ENCODE measurements at places on chromosomes 5 and 9. TPM values are rescaled to one million over a fixed set of nuclear protein-coding genes. Genes with fewer than 3 reads are reported as not detected.

SPINK6 gene
- not detected for total RNA-seq

DNA sequence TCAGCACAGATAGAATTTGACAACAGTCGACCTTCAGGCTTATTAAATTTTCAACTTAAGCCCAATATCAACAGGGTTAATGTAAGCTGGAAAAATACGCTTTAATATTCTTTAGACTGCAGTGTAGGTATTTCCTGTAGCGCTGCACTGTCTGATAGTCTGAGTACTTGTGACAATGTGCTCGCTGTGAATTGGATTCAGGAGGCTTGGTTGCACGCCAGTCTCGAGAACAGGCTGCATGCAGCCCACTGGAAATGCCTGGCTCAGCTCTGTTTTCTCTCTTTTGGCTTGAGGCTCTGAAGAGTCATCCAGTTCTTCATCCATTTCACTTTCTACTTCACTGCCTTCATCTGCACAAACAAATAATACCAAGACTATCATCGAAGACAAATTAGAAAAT, 300.9 kb downstream of the RFX3 start:
- H3K4me3 ChIP-seq = no peak overlapping the region
- H3K36me3 ChIP-seq = no peaks in the 10 kb centered on the region
- no peak overlapping the region for H3K27ac ChIP-seq
- no peaks in the 10 kb centered on the region for H3K27me3 ChIP-seq
- H3K4me1 ChIP-seq = no peaks in the 10 kb centered on the region

DNA sequence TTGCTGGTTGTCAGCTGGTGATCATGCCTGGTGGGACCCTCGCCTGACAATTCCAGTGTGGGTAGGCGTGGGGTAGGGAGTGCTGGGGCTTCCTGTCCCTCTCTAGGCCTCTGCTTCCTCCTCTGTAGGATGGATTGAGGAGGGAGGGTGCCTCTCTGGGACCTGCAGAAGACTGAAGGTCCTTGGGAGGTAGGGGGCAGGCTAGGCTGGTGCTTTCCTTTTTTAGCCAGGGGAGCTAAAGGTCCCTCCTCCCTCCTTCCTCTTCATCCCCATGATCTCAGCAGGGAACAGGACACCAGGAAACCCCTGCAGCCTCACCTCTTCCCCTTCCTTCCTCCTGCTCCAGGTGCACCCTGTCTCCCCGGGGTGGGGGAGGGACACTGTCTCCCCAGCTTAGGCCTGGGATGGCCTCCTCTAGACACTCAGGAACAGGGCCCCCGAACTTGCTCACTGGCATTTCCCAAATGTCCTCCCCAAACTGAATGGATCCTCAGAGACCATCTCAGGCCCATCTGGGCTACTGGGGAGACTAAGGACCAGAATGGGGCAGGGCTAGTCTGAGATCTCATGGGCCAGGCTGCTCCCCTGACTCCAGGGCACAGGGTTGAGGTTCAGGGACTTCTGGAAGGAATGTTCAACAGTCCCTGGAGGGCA, 8.4 kb downstream of the SH2D3C start:
- H3K36me3 ChIP-seq = no peaks in the 10 kb centered on the region
- peaks cover 7% of the 10 kb centered on the region for H3K4me1 ChIP-seq
- no peaks in the 10 kb centered on the region for H3K27me3 ChIP-seq
- H3K27ac ChIP-seq = no peak overlapping the region
- no peak for DNase-seq

DNA sequence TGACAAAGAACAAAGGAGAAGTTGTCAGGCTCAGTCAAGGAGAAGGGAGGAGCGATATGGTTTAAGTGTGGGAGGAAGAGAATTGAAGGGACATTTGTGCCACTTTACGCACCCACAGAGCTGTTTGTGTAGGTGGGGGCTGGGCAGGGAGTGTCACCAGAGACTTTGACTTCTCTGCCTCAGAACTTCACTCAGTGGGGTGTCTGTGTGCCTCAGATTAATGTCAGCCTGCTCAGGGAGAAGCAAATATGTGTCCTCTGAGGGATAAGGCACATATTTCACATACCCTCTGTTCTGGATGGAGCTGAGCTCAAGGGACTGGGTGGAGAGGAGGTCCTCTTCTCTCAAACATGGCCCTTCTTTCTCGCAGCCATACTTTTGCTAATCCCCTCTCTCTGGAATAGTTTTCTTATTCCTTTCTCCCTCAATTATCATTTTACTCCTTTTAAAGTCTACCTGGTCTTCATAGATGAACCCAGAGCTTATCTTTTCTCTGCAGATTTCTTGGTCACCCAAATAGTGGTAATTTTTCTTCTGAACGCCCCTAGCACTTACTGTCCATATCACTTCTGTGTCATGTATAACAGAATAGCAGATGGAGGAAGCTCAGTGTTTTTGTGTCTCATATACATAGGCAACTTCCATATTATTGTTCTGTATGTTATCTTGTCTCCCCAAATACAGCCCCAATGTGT, 77.0 kb downstream of the IQGAP2 start:
- H3K27ac ChIP-seq = no peak overlapping the region
- no peaks in the 10 kb centered on the region for H3K27me3 ChIP-seq
- no peak for DNase-seq
- H3K4me1 ChIP-seq = no peaks in the 10 kb centered on the region
- no peaks in the 10 kb centered on the region for H3K36me3 ChIP-seq

DNA sequence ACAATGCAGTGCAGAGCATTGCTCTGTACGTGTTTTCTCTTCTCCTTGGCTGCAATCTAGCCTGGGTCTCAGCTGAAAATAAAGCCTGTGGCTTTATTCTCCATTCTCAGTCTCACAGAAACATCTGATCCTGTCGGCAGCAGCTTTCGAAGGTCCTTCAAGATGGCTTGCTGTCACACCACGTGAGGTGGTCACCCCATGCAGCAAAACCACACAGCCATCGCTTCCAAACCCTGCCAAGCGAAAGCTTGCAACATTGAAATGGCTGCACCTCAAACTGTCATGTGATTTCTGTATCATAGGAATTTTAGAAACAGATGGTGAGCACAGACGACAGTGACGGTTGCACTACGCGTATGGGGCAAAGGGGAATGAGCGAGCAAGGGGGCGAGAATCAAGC, 98.5 kb upstream of the SMARCA2 start:
- DNase-seq = no peak
- no peaks in the 10 kb centered on the region for H3K36me3 ChIP-seq
- no peak overlapping the region for H3K27ac ChIP-seq

GRCh38 chr5:36153298-36153677, 1.4 kb downstream of the SKP2 start:
- peaks cover 17% of the 10 kb centered on the region for H3K4me1 ChIP-seq
- DNase-seq = no peak
- H3K4me3 ChIP-seq = no peak overlapping the region
- no peaks in the 10 kb centered on the region for H3K27me3 ChIP-seq
- no peak overlapping the region for H3K27ac ChIP-seq
- H3K36me3 ChIP-seq = no peaks in the 10 kb centered on the region

All from testis (tissue), 5 donors.